Left colon (tissue), 2 donors: ENCODE measurements at places on chromosomes 3 and 15. TPM values are rescaled to one million over a fixed set of nuclear protein-coding genes. Genes with fewer than 3 reads are reported as not detected.

DNA sequence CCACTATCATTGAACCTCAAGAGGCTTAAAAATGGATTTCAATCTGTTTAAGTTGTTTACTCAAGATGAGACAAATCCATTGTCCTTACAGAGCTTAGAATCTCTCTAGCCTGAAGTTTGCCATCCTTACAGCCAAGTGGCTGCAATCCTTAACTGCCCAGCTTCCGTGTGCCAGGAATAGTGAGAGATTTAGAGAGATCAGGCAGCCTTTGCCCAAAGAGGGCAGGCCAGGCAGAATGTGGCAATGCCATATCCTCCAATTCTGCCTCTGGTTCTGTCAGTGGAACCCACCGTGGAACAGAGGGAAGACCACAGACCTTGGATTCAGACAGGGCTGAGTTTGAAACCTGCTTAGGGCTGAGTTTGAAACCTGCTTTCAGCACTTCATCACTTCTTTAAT, 374.3 kb downstream of the VPS13C start:
- DNase-seq, result no peak

DNA sequence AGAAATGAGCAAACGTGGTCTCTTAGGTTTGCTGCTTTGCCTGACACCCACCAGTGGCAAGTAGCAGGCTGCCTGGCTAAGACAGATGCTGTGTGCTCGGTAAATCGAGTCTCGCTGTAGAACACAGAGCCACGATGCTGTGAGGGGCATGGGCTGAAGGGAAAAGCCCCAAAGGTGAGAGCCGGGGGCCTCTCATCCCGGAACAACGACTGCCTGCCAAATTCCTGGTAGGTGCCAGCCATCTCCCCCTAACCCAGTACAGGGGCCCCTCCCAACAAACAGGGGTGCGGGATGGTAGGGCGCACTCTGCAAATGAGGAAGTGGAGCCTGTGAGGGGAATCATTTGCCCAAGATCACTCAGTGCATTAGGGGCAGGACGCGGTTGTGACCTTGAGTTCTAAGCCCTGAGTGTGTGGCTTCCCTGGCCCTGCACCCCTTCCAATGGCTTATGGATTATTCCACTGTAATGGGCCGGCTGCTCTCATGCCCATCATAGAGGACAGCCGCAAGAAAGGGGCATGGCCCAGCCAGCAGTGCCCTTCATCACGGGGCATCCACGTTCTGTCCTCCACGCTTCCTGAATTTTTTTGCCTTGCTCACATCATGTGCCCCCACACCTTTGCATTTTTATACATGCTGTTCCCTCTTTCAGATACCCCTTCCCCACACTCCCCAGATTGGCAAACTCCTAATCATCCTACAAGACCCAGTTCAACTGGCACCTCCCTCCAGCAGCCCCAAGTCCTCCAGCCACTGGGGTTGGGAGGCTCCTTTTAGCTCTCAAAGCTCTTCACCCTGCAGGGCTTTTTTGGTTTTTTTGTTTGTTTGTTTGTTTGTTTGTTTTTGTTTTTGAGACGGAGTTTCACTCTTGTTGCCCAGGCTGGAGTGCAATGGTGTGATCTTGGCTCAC, 125.4 kb downstream of the NUP210 start:
- no peak for DNase-seq

DNA sequence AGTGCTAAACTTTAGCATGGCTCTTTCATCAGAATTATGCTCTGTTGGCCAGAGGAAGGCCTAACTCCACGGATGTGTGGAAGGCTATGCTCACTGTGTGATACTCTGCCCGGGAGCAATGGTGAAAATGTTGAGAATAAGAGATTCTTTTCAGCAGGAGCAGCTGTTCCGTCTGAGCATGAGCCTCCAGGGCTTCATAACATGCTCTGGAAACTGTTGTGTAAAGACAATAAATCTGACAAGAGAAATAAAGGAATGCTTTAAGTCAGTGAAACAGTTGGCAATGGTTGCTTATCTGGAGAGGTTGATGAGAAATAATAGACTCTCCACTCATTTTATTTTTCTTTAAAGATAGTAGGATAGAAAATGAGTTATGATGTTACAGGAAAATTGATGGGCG, 269.8 kb downstream of the DIPK2A start:
- no peak for DNase-seq

DNA sequence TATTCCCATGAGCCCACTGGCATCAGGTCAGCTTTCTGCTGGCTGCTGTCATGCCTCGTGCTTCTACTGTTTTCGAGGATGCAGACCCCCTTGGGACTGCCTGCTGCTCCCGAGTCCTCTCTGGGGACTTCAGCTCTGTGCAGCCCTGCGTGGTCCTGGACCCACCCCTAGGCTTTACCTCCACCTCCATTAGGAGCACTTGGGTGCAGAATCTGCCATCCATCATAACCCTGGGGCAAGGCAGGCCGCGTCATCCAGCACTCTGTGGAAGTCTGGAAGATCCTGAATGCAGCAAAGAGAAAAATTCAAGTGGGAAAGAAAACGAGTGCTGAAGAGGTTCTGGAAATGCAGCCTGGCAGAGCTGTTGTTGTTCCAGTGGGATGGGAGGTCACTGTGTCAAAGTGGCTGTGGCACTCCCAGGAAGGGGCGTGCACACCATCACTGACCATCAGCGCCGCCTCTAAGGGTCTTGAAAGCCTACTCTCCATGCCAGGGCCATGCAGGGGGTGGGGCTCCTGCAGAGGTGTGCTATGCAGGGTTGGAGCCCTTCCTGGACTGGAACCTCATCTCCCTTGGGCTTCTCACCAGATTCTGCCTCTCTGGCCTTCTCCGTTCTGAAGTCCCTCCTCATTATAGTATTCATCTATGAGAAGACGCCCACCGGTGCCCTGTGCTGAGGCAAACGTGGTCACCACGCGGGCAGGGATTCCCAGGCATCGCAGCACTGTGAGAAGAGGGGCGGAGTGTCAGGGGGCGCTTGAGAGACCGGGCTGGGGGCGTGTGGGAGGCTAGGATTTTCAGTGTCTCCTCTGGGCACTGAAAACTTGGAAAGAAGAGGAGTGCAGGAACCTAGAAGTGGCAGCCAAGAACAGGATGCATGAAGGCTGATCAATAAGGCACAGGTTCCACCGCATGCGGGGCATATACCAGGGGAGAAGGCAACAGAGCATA, 12.5 kb downstream of the EPB42 start:
- no peak for DNase-seq

DNA sequence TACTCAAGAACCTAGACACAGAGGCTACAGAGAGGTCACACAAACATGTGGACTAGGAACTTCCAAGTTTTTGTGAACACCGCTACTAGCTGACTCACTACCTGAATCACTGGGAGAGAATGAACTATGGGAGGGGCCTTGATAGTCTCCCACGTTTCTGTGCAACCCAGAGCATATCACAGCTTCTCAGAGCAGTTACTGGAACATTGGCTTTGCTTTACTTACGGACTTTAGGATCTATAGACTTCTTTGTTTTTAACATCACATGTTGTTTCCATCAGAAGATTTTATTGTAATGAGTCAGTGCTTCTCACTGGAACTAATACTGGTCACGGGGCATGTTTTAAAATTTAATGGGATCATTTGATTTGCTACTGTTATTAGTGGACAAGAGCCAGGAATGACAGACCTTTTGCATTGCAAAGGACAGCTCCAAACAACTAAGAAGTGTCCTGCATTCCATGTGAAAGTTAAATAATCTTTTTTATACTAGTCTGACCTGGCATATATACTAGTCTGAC, 35.6 kb downstream of the RTP4 start:
- DNase-seq, result no peak

- no peak for DNase-seq
These were observed 807.4 kb upstream of the GBE1 start for GRCh38 chr3:82568776-82569338.

- DNase-seq, result no peak
These were observed 60.4 kb upstream of the TRPM1 start for GRCh38 chr15:31161951-31162350.

DNA sequence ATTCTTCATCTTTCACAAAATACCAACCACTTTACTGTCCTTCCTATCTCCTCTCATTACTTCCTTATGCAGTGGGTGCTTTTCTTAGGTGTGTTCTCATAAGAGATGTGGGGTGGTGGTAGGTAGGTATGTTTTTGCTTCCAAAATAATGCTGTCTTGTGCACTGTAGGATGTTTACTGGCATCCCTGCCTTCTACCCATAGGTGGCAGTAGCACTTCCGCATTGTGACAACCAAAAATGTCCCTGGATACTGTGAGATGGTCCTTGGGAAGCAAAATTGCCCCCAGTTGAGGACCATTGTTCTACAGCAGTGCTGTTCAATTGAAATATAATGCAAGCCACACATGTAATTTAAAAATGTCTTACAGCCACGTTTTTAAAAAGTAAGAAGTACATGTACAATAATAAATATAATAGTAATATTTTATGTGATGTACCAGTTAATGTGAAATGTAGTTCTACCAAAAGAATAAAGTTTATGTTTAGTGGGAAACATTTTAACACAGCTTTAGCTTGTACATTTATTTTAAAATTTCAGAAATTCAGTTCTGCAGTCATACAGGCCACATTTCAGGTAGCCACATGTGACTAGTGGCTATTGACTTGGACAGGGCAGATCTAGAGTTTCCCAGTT, 75.2 kb downstream of the NEO1 start:
- DNase-seq, result no peak

- DNase-seq, result no peak
These were observed 15.4 kb downstream of the ABHD2 start for GRCh38 chr15:89103481-89104171.

DNA sequence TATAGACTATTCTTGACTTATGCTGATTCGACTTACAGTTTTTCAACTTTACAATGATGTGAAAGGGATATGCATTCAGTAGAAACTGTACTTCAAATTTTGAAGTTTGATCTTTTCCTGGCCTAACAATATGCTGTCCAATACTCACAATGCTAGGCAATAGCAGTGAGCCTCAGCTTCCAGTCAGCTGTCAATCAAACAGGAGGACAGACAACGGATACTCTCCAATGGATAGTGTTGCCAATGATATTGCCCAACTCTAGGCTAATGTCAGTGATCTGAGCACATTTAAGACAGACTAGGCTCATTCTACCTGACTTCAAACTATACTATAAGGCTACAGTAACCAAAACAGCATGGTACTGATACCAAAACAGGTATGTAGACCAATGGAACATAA, 55.0 kb upstream of the ZNF280D start:
- DNase-seq, result no peak

DNA sequence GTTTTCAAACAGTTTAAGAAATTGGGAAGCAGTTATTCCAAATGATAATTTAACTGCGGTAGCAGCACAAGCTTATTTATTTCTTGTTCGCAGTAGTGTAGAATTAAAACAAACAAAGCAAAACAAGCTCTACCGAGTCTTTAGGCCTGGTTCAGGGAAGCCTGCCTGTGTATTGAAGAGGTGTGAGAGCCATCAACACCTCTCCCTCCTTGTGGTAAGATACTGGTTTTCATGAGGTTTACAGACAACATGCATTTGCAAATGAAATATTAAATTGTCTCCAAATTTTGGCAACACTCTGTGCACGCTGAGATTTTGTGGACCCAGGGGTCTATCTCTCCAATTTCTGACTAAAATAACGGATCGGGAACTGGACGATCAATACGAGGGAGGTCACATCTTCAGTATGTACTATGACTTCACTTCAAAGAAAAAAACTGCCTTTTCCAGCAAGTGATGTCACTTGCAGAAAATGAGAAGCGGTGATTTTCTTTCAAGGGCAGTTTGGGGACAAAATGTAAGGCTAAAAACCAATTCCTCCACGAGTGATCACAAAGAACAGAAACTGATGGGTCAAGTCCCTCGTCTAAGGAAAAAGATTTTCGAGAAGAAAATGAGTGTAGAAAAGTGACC, 721 bp downstream of the ATR start:
- DNase-seq, result no peak

DNA sequence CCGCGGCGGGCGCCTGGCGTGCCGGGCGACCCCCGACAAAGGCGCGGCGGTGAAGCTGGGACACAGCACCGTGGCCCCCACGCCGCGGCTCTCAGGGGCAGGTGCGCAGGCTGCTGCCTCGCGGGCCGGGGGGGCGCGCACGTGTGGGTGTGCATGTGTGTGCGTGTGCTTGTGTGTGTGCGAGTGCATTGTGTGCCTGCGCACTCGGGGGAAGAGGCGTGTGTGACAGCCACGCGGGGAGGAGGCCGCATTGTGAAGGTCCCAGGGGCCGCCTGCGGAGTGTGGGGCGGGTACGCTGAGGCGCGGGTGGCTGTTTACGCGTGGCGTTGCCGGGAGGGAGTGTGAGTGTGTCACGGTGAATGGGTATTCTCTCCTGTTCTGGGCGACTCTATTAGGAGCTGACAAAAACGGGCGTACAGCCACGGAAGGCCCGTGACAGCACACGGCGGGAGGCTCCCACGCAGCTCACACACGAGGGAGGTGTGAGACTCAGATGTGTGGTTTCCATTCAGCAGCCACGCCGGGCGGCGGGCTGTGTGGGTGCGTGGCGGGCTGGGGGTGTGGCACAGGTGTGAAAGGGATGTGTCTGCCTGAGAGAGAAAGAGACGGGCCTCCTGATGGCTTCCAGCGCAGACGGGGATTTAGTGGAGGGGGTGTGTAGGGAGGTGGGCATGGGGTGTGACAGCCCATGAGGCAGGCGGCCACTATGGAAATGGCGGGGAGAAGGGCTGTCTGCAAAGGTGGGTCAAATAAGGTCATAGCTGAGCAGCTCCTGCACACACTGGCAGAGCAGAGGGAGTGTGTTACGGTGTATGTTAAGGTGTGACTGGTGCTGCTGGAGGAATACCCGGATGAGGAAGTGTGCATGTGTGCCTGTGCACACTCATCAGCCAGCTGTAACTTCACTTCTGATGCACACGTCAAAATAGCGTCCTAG, 750 bp downstream of the PODXL2 start:
- peak; percentile 57 for DNase-seq

DNA sequence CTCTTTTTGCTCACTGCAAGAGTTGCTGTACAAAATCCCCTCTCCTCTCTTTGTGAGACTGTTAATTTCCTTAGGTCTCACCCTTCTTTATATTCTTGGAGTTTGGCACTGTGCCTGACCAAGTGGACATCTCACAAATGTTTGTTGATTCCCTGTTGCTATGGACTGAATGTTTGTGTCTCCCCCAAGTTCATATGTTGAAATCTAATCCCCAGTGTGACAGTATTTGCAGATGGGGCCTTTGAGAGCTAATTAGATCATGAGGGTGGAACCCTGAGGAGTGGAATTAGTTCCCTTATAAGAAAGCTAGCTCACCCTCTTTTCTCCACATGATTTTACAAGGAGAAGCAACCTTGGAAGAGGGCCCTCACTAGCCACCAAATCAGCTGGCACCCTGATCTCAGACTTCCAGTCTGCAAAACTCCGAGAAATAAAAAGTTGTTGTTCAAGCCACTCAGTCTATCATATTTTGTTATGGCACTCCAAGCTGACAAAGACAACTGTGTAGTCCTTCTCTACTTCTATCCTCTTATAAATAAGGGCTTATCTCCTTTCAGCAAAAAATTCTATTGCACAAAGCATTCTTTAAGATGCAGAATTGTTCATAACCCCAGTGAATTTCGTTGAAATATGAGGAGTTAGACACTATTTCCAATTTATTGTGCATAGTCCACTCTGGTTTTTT, 65.5 kb upstream of the NPHP3 start:
- no peak for DNase-seq

Gene PDCD10
- 81.0 TPM for total RNA-seq

Gene C3orf22
- total RNA-seq, result not detected

Gene SKOR1
- total RNA-seq, result 0.49 TPM

Gene FBXL22
- total RNA-seq, result 2.5 TPM
